ENCODE measurements at places on chromosomes 11 and 22. TPM values are rescaled to one million over a fixed set of nuclear protein-coding genes. Genes with fewer than 3 reads are reported as not detected.

ANO9 gene
- total RNA-seq: 20.0 TPM

MRGPRE gene
- total RNA-seq: not detected

CAVIN3 gene
- 17.7 TPM for total RNA-seq

JHY gene
- 0.46 TPM for total RNA-seq

GRCh38 chr11:120147094-120147949 lies 9.4 kb upstream of the TRIM29 start:
- H3K27ac ChIP-seq: no peak overlapping the region
- H3K4me1 ChIP-seq: no peaks in the 10 kb centered on the region
- H3K4me3 ChIP-seq: no peak overlapping the region

DNA sequence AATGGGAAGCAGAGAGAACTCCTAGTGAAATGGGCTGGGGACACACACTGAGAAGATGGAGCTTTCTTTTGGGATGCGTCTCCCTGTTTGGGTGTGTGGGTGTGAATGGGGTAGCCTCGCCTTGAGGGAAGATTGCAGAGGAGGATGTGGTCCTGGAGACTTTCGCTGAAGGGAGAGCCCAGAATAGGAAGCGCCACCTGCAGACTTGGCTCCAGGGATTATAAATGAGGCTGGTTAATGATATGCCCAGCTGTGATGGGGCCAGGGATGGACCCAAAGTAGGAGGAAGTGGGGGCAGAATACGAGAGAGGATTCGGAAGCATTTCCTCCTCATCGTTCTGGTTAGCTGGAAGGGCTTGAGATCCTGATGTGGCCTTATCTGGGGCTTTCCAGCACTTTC lies 13.7 kb downstream of the RELT start:
- H3K4me1 ChIP-seq: no peaks in the 10 kb centered on the region
- H3K27ac ChIP-seq: no peak overlapping the region
- no peaks in the 10 kb centered on the region for H3K27me3 ChIP-seq
- no peak overlapping the region for H3K4me3 ChIP-seq
- no peaks in the 10 kb centered on the region for H3K36me3 ChIP-seq

GRCh38 chr11:75453916-75454655 lies 21.1 kb upstream of the KLHL35 start:
- no peak overlapping the region for H3K27ac ChIP-seq
- no peaks in the 10 kb centered on the region for H3K27me3 ChIP-seq
- no peak overlapping the region for H3K4me3 ChIP-seq
- no peaks in the 10 kb centered on the region for H3K4me1 ChIP-seq
- no peaks in the 10 kb centered on the region for H3K36me3 ChIP-seq

GRCh38 chr22:23248583-23248982 lies 68.3 kb downstream of the BCR start:
- no peak for DNase-seq
- no peak overlapping the region for H3K4me3 ChIP-seq
- H3K4me1 ChIP-seq: peaks cover 32% of the 10 kb centered on the region
- no peaks in the 10 kb centered on the region for H3K36me3 ChIP-seq
- H3K27ac ChIP-seq: no peak overlapping the region
- H3K27me3 ChIP-seq: no peaks in the 10 kb centered on the region

DNA sequence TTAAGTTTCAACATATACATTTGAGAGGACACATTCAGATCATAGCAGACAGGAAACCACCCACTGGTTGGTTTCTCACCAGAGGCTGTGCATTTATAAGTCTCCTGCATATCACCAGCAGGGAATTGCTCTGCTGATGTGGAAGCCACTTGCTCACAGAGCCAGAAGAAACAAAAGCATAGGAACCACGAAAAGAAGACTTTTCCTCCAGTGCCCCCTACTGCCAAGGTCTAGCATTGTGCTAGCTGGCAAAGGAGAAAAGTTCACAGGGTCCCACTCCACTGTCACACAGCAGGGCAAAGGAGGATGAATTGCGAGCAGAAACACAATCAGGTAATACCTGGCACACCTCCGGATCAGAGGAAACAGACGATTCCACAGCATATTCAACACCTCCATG lies 28.9 kb upstream of the ISX start:
- no peak overlapping the region for H3K27ac ChIP-seq
- H3K27me3 ChIP-seq: no peaks in the 10 kb centered on the region
- H3K4me1 ChIP-seq: no peaks in the 10 kb centered on the region

GRCh38 chr11:48095779-48096470 lies 115.6 kb downstream of the PTPRJ start:
- H3K4me3 ChIP-seq: no peak overlapping the region
- no peaks in the 10 kb centered on the region for H3K36me3 ChIP-seq
- peaks cover 13% of the 10 kb centered on the region for H3K4me1 ChIP-seq

DNA sequence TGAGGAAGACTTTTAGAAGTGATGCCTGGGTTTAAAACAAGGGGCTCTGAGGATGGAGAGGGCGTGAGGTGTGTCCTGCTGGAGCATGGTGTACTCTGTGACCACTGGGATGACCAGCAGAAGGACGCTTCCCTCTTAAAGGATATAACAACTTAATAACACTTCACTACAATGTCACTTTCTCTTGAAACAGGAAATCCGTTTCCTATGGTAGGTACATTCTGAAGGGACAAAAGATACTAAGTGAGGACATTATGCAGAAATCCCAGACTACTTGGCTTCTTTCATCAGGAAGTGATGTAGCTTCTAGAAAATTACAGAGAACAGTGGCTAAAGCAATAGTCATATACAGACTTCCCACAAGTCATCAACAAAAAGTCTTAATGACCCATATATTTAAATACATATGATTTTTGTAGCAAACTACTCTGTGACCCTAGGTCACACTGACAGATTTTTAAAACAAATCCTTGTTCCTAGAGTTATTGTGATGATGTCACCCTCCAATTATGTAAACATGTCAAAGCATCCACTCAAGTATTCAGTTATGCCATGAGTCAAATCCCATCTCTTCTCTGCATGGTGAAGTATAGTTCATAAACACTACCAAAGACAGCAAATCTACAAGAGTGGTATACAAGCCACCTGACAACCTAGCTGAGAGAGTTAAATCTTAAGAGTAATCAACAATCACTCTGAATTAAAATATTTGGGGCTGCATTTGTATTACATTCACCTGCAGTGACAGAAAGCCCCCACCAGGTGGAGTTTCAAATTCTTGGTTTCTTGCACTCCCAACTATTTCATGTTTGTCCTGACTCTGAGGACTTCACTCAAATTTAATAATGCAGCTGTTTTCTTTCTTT lies 32.8 kb downstream of the PITPNB start:
- H3K27ac ChIP-seq: no peak overlapping the region
- no peaks in the 10 kb centered on the region for H3K36me3 ChIP-seq
- H3K4me1 ChIP-seq: peaks cover 7% of the 10 kb centered on the region
- H3K27me3 ChIP-seq: no peaks in the 10 kb centered on the region

All from H1 (cell line).